Ureter (tissue), 1 donor: ENCODE measurements at places on chromosomes 11 and 22. TPM values are rescaled to one million over a fixed set of nuclear protein-coding genes. Genes with fewer than 3 reads are reported as not detected.

DNA sequence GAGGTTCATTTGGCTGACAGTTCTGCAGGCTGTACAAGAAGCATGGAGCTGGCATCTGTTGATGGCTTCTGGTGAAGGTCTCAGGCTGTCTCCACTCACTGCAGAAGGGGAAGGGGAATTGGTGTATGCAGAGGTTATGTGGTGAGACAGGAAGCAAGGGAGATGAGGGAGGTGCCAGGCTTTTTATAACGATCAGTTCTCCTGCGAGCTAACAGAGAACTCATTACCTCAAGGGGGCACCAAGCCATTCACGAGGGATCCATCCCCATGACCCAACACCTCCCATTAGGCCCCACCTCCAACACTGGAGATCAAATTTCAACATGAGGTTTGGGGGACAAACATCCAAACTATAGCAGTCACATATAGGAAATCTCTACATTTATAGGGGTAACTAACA, 38.7 kb upstream of the E2F8 start:
- DNase-seq, result no peak

The BIK gene
- 2.5 TPM for total RNA-seq

The ARHGAP32 gene
- total RNA-seq, result 79.3 TPM

GRCh38 chr11:22244986-22245592, 52.2 kb downstream of the ANO5 start:
- DNase-seq, result peak; percentile 39

- no peak for DNase-seq
Observed at GRCh38 chr11:19193916-19194315, 7.9 kb downstream of the CSRP3 start.
